GM20000 (cell line): ENCODE measurements at places on chromosomes 7 and 10.

GRCh38 chr7:18573410-18574234 is 78.1 kb downstream of the HDAC9 start:
- DNase-seq: no peak

DNA sequence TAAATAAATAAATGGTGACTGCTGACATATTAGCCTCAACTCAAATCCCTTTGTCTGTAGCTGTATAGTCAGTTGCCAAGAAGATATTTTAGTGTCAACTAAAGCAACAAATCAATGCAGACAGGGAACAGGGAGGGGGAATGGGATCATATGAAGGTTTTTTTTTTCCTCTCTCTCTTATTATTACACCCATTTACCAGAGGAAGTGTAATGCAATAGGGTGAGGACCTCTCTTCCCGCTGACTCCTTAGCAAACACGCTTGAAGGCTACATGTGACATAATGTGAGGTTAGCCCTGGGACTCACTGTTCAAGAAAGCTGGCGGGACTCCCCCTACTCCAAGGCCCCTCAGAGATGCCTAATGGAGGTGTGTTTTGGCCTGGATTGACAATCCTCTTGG is 88.2 kb downstream of the CHRM2 start:
- no peak for DNase-seq

GRCh38 chr7:149449897-149450296 is 11.0 kb downstream of the ZNF777 start:
- DNase-seq: no peak

DNA sequence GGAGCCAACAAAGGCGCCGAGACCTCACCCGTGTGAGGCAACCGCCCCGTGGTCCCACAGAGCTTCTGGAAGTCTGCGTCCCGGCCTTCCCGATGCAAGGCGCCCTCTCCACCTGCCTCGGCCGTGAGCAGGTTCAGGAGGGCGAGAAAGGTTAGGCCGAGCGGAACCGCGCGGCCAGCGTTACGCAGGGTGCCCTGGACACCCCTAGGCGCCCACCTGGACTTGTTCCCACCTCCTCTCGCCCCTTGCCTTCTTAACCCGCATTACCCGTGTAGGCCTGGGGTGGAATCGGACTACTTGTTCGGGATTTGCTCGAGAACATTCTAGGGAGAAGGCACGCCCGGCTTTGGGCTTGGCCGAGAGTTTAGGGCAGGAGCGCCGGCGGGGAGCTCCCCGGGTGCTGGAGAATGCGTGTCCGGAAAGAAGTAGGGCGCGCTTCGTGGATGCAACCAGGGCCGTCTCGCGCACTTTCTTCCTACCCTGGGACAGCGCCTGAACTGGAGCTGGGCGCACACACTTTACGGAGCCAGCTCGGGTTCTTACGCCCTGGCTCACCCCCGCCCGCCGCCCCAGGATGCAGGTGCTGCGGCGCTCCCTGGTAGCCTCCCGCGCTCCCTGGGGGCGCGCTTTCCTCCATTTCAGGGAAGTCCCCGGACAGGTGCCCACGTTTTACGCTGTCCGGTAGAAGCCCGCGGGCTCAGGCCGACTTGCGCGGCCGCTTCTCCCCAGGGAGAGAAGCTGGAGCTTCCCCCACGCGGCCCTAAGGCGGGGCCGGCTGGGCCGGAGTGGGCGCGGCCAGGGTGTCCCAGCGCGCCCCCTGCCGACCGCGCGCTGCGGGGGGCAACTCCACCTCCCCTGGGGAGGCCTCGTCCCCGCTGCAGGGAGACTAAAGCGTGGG is 74.5 kb downstream of the INSIG1 start:
- DNase-seq: peak; percentile 78

DNA sequence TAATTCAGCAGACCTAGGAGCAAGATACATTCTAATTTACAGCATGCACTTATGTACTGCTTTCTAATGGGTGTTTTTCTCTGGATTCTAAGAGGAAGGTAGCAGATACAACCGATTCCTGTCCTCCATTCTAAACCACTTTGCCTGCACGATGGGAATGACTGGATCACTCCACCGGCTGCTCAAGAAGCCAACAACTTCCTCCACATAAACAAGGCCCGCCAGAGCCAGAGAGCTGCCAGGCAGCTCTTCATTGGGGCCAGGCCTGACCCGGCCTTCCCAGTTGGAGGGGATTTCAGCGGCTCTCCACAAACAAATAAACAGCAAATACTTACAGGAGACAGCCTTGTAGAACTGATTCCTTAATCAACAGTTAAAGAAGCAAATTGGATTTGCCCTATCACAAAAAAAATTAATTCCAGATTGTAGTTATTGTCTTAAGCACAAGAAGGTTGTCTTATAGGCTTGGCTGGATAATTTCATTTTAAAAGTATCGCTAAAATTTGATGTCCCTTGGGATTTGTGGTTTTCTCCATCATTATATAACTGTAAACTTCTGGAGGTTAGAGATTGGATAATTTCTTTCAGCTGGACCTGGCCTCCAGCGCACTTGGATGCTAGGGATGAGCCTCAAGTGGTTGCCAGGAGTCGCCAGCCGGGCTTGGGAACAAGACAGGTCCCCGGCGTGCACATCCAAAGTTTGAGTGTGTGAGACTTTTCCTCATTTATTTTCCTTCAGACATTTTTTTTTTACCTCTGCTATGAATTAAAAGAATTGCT is 20.9 kb downstream of the EBF3 start:
- DNase-seq: no peak

- DNase-seq: no peak
Measured at GRCh38 chr7:5332579-5332978, 49.8 kb downstream of the SLC29A4 start.

DNA sequence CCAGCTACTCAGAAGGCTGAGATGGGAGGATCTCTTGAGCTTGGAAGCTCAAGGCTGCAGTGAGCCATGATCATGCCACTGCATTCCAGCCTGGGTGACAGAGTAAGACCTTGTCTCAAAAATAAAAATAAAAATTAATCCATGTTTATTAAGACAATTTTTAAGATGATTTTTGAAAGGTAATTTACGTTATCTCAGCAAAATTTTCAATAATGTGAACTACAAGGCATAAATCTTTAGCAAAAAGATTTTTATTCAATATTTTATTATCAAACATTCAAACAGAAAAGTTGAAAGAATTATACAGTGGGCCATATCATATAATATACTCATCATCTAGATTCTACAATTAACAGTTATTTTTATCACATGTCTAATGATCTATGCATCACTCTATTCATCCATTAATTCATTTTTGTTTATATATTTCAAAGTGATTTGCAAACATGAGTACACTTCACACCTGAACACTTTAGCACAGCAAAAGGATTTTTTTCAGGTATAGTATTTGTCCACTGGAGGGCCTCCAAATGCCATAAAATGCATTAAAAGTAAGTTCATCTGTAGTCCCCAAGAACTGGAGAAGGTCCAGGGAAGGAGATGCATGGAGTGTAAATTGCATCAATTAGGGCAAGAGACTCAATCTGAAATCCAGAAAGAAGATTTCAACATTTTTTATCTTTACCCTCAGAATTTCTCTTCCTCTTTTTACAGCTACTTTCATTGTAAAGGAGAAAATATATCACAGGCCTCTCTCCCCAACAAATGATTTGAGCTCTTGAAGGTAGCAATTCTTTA is 38.6 kb upstream of the RSBN1L start:
- peak; percentile 39 for DNase-seq
